ENCODE measurements at places on chromosomes 11 and 22.
A peak's percentile ranks its signal among the peaks of the same experiment; 100 is the strongest.

DNA sequence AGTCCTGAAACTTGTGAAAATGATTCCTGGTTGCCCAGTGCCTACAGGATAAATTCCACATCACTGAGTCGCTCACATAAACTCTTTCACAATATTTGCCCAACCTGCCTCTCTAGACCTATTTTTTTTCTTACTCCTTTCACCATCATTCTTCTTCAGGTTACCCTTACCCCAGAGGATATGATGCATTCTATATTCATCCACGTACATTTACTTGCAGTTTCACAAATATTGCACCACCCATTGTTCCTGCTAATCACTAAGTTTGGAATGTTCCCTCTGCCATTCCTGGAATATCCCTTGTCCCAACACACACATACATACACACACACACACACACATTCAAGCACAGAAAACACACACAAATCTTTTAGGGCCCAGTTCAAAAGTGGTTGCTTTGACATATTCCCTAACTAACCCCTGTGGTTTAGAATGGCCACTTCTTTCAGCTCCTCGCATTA lies 379.5 kb downstream of the ETS1 start:
- DNase-seq: no peak

DNA sequence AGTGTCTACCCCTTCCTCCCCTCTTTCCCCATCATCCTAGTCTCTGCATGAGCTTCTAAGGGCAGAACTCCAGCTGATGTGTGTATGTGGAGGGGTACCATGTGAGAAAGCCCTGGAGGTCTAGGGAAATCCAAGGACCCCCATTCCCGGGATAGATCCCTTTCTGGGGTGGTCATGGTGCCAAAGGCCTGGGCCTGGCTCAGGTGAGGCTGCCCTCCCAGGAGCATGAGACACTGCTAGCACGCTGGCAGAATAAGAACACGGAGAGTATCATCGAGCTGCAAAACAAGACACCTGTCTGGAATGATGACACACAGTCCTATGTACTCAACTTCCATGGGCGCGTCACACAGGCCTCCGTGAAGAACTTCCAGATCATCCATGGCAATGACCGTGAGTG lies 19.6 kb downstream of the TUB start:
- no peak for DNase-seq

GRCh38 chr11:94584978-94585377 lies 17.8 kb downstream of the PIWIL4 start:
- DNase-seq: no peak

DNA sequence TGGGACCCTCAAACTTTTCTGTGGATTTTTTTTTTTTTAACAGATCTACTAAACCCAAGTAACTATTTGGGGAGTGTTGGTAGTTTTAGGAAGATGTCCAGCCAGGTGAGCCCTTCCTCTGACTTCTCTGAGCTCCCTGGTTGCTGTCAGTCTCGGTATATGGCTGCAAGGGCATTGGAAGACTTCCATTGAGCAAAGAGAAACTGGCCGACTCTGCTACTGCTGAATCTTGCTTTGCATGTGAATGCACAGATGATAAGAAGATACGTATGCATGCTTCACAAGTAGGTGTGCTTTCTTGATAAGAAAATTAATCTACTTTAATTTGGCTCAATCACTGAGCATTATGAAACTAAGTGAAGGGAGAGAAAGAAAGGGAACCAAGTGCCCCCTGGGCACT lies 51.1 kb downstream of the BARX2 start:
- no peak for DNase-seq

DNA sequence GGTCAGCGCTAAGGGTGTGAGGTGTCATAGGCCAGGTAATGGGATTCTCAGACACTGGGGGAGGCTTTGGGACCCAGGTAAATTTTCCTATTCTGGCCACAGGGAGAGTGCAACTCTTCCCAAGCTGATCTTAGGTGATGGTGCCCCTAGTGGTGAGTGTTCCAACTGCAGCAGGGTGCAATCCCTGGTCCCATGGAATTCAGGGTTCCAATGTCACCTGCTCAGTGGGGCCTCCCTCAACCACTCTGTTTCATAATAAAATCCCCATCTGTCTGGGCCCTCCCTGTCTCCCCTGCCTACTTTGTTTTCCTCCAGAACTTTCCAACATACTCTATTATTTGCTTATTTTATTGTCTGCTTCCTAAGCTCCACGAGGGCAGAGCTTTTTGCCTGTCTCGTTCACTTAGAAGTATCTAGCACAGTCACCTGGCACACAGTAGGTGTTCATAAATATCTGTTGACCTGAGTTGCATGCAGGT lies 2.9 kb upstream of the SGSM1 start:
- peak; percentile 32 for DNase-seq

DNA sequence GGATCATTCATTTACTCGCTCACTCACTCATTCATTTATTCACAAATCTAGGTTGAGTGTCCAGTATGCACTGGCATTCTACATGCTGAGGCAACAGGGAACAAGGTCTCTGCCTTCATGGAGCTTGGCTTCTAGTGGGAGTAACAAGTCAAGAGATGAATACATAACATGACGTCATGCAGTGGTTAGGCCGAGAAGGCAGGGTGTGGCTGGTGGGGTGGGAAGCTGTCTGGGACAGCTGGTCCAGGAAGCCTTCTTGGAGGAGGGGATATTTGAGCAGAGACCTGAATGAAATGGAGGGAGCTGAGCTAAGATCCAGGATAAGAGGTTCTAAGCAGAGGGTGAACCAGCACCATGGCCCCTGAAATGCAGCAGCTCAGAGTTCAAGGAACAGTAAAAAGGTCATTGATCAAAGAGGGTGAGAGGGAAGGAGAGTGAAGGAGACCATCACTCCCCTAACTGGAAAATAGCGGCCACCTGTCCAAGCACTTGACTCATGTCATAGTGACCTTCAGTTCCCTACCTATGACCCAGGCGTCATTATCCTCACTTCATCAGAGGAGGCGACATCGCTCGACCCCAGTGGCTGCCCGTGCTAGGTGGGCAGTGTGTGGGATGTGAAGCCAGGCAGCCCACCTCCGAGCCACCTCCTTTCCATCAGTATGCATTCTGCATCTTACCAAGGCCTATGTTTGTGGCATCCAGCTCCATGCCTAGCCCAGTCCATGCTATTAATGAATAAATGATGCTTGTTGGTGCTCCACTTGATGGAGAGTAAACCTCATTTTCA lies 105.0 kb downstream of the TSPAN18 start:
- DNase-seq: no peak

DNA sequence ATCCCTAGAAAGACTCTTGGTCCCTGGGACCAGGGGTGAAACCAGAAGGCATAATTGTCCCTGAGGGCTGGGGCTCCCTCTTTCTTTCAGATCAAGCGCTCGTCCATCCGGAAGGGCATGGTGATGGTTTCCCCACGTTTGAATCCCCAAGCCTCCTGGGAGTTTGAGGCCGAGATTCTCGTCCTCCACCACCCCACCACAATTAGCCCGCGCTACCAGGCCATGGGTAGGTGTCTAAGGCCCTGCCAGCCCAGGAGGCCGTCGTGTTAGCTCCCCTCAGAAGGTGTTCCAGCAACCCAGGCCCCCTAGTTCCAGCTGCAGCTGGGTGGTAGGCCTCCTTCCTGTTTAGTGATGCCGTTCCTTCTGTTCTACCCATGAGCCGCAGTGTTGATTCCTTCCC lies 21.4 kb downstream of the GTPBP1 start:
- no peak for DNase-seq

DNA sequence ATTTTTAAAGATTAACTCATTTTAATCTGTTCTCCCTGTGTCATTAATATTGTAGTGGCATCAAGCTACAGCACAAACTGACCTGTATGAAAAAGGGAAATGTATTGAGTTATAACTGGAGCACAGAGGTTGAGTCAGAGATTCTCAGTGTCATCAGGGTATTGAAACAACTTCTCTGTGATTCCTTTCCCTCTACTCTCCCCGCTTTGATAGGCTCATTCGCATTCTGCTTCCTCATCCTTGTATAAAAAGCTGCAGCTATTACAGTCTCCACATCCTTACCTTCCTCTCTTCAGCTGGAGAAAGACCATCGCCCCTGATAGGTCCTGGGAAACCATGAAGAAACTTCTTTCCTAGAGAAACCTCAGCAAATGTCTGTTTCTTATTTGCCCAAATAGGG lies 90.0 kb downstream of the BDNF start:
- no peak for DNase-seq

GRCh38 chr11:117572129-117572528 lies 224.9 kb downstream of the DSCAML1 start:
- DNase-seq: no peak

DNA sequence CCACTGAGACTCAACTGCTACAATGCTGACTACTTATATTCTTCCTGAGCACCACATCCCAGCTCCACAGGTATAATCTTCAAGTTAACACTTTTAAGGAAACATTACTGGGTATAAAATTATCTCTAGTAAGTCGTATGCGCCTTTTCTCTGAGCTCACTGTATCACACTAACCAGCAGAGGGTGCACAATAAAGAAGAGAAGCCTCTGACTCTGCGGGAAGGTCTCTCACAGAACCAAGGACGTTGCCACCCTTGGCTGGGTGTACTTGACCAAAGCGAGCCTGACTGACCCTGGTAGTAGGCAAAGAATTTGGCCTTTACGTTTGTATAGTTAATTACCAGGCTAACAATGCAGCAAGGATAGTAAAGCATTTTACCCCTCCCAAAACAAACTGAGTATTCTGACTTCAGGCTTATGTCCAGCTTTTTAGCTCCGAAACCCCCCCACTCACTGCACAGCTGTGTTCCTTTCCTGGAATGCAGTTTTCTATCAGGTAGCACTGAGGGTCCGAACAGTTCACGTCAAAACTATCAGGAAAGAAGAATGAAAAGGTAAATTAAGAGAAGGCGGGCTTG lies at the start of gene BTBD18:
Gene BTBD18, minus strand, starts transcription at position 144 of the 578 bp plus-strand sequence. CDS start 631 bp downstream, outside the sequence.
- no peak for DNase-seq

GRCh38 chr11:46682773-46683752 lies 17.4 kb downstream of the ARHGAP1 start:
- no peak for DNase-seq

DNA sequence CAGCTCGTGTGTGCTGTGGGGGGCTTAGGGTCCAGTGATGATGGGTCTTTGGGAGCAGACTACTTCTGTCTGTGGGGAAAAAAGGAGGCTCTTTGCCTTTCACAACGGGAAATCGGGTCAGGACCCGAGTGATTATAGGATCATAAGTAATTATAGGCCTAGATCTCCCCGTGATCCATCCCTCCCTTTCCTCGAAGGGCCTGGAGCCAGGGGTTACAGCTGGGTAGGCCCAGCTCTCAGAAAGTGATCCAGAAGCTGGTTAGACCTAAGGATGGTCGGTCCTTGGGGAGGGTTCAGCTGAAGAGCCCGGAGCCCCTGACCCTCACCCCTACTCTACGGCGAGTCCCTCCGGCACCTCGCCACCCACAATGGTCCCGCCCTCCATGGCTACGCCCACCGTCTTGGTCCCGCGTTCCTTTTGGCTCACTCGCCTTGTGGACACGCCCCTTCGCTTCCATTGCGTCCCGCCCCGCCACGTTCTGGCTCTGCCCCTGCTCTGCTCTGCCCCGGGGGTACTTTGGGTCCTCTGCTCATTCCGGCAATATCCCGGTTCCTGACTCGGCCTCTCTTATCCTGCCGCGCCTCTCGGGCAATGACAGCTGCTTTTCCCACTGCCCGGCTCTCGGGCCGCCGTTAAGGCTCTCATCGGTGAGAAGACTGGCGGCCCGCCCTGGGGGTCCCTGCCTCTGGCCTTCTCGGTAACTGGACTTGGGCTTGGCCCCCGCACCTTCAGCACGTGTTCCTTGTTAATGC lies 5.0 kb downstream of the IGSF22 start:
- DNase-seq: peak; percentile 72

Measured in tibial nerve (tissue), 4 donors.